ENCODE measurements at places on chromosomes 6 and 20.

- no peak for DNase-seq
These were observed 3.3 kb upstream of the HMGN4 start for GRCh38 chr6:26534681-26535465.

- no peak for DNase-seq
These were observed 8.1 kb upstream of the C20orf144 start for GRCh38 chr20:33653900-33654596.

DNA sequence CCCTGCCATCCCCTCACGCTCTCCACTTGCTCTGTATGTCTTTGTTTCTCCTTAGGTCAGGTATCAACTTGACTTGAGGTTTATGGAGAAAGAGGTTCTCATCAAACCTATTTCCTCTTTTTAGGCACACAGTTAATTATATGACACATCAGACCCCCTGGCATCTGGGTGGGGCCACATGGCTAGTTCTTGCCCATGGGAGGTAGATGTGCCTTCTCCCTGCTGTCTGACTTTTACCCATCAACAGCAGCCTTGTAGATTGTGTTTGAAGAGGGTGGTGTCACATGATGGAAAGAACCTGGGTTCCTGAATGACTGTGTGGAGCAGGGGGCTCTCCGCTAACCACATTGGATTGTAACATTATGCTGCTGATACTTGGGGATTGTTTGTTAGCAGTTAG lies 7.2 kb upstream of the UQCC2 start:
- no peak for DNase-seq

- DNase-seq = no peak
These were observed 10.7 kb downstream of the GNAS start for GRCh38 chr20:58863044-58863790.

- no peak for DNase-seq
These were observed 28.2 kb upstream of the ARMC2 start for GRCh38 chr6:108820006-108820405.

DNA sequence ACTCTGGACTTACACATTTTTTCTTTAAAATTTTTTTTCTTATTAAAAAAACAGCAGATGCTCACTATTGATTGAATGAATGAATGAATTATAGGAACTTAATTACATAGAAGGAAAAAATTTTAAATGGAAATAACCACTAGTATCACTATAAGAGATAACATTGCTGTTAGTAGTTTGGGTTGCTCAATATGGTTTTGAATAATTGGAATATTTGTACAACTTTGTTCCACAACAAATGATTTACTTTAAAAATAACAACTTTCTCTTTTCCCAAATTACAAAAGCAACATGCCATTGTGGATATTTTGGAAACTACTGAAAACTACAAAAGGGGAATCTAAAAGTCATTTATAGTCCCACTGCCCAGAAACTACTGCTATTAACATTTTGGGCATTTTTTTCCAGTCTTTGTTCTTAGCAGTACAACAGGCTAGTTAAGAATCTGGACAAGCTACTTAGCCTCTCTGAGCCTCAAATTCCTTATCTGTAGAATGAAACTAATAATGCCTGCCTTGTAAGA lies 61.0 kb upstream of the REV3L start:
- no peak for DNase-seq

- no peak for DNase-seq
These were observed 416.2 kb downstream of the KHDRBS2 start for GRCh38 chr6:61869632-61870400.

DNA sequence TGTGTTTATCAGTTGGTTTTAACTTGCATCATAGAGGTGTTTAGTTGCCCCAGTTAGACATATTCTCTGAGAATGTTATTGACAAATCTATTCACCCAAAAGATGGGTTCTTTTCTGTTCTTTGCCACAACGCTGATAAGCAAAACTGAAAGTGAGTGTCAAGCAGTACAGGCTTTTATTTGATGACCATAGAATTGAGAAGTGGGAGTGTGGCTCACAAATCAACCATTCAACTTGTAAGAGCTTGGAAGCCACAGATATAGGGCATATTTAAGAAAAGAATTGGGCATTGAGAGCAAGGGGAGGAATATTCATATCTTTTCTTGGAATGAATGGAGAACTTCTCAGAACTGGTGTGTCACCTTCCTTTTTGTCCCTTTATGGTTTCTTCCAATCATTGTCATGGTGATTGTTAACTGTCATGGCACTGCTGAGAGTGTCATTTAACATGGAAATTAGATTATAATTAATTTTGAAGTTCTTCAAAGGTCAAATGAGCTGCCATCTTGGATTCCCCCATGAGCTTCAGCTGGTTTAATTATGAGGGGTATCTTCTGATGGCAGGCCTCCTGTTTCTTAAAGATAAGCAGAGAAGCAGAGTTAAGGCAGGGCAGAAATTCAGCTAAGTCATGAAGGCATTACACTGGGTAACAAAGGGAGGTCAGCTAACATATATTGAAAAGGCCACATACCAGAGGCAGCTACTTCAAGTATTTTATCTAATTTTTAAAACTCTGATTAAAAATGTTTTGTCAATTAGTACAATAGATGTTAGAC lies 254.0 kb upstream of the HTR1E start:
- DNase-seq = no peak

GRCh38 chr20:21303872-21304586 lies 898 bp downstream of the XRN2 start:
- DNase-seq = no peak

DNA sequence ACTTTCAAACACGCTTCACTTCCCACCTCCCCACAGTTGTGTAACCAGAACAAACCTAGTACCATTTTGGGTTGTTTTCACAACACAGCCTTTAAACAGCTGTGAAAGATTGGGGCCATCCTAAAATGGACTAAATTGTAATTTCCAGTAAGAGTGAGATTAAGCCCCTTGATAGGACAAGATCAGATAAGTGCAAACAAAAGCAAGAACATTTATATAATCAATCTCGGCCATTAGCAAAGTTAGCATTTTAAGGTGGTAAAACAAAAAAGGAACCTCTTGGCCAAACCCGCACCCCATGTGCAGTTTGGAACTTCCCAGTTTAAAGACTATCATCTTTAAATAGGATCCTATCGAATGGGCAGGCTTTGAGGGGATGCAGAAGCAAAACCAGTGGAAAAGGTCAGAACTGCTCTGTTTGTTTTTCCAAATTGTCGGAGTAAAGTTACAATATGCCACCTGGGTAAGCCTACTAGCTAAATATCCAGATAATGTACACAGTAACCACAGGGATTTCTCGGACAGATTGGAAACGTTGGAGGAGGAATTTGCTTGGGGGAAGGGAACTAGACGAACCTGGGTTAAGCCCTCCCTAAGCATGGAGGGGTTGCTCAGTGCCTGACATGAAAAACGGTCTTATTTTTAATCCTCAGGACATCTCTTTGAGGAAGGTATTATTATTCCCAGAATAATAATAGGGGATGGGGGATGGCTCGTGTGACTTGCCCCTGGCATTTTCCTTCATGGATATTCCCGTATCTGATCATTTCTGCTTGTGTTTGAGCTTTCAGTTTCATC lies 159.8 kb upstream of the SALL4 start:
- no peak for DNase-seq

- DNase-seq = no peak
These were observed 67.4 kb upstream of the HINT3 start for GRCh38 chr6:125888989-125889656.

- DNase-seq = no peak
These were observed 10.9 kb downstream of the FOXC1 start for GRCh38 chr6:1620504-1621069.

- no peak for DNase-seq
These were observed 161.9 kb downstream of the KIF16B start for GRCh38 chr20:16411361-16411760.

DNA sequence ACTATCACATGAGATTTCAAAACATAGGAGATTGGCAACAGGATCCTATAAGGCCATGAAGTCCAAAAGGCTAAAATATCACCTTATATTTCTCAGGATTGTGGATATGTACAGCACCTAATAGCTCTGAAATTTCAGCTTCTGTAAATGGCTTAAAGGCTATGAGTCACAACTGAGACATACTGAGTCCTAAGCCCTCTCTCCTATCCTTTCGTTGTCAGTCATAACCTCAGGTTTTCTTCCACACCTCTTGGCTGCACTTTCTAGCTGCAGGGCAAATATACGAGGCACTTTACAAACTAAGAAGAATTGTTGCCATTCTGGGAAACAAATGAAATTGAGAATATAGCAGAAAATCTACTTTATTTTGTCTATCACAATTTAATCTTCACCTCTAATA lies 969.9 kb upstream of the EPHA7 start:
- DNase-seq = no peak

DNA sequence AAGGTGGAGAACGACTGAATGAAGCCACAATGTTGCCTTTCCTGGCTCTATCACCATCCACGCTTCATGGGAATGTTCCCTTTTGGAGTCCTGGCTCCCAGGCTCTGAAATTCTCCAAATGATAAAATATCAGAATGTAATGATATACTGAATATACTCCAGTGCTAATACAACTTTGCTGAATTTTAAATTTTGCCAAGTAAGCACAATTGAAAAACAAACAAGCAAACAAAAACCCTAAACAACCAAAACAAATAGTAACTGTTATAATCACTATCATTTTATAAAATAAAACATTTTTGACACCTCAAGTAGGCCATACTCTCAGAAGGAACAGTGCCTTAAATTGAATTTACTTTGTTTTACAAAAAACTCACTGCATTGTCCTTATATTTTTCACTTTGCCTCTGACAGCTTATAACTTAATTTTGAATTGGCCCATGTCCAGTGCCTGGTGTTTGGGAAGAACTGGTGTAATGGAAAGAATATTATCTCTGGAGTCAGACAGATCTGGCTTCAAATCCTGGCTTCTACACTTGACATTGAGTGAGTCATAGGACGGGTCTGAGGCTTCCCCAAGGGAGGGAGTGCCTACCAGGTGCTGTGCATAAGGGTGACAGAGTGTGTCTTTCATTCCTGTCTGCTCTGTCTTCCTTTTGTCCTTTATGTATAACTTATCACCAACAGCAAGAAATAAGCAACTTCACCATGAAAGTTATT lies 698.3 kb downstream of the EPM2A start:
- DNase-seq = no peak

DNA sequence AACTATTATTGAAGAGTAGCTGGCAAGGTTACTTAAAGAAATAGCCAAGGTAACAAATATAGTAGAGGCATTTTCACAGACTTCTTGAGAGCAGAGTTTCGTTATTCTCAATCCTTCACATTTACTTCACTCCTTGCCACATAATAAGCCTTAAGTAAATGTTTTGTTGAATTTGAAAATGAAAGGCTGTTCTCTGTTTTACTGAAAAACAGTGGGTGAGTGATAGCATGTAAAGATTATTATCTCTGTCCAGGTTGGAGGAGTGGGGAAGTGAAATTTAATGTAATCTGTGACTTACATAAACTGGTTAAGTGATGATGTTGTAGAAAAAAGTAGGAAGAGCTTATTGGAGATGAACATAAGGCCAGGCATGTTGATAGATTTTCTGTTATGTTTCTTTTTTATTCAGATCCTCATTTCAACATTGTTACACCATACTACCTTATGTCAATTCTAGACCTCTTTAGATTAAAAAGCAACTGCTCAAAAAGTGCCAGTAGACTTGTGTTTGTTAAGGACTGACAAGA lies 55.0 kb downstream of the QKI start:
- DNase-seq = no peak

DNA sequence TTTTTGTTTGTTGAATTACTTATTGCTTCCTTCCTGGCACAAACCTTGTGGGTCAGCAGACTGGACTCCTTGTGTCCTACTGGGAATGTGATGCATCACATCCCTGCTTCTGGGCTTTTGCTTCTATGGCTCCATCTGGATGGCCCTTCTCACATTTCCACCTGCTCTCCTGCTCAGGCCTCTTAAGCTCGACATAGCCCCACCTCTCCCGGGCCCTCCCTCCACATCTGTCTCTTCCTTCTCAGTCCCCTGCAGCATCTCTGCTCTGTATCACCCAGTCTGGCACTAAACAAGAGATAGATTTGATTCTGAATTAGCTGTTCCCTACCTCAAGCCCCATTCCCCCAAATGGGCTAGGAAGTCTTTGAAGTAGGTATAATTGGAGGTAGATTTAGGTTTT lies 356.8 kb downstream of the DHX35 start:
- DNase-seq = no peak

DNA sequence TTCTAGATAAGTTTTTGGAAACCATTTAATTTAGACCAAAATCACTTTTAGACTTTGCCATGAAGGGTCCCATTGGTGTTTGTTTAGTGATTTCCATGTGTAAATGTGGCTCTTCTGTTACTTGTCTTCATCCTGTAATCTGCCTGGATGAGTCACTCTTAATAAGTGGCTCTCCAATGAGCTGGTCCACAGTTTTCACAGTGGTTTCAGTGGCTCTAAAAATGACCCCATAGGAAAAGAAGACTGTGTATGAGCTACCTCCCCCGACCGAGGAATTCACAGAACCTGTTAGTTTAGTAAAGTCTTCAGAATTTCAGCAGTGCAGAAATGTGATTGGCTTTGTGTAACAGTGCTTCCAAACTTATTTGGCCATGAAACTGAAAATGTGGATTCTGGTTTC lies 492.0 kb upstream of the MARCKS start:
- no peak for DNase-seq

- DNase-seq = no peak
These were observed 38.5 kb downstream of the TBC1D7 start for GRCh38 chr6:13289789-13290318.

GRCh38 chr20:59438201-59438600 lies 137.8 kb downstream of the EDN3 start:
- DNase-seq = no peak

DNA sequence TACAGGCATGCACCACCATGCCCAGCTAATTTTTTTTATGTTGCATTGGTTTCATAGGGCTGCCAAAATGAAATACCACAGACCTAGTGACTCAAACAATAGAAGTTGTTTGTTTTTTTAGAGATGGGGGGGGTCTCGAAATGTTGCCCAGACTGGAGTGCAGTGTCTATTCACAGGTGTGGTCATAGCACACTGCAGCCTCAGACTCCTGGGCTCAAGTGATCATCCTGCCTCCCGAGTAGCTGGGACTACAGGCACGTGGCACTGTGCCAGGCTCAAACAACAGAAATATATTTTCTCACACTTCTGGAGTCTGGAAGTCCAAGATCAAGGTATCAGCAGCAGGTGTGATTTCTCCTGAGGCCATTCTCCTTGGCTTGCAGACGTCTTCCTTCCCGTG lies 6.6 kb upstream of the SLC16A10 start:
- DNase-seq = no peak

GRCh38 chr6:72525821-72526510 lies 95.9 kb upstream of the KCNQ5 start:
- DNase-seq = no peak

- DNase-seq = no peak
These were observed 14.3 kb downstream of the TBPL1 start for GRCh38 chr6:133967347-133967746.

Measured in stimulated activated CD8-positive, alpha-beta memory T cell treated with anti-CD3 and anti-CD28 coated beads, Interleukin-7, amount 100 ng/mL, for 4 hours (primary cell).